Activated naive CD4-positive, alpha-beta T cell treated with Interleukin-2 at 50 U/mL for 16 hours (primary cell): ENCODE measurements at places on chromosomes 6 and 20.

GRCh38 chr20:38179846-38180245, 14.8 kb upstream of the TGM2 start:
- DNase-seq: no peak

DNA sequence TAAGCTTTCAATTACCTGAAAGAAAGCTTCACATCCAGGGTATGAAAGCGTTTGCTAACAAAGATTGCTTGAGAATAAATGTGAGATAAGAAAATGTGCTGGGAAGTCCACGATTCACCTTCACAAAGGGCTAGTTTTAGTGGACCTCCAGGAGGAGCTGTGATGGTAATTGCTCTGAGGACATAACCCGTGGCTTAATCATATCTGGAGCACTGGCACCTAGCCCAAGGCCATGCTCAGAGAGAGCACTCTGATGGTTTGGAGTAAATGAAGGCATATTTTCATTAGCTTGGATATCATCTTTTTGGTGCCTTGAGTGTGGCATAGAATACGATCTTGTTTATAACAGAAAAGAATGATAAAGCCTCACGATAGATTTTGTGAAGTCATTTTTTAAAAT, 46.9 kb upstream of the BACH2 start:
- no peak for DNase-seq

DNA sequence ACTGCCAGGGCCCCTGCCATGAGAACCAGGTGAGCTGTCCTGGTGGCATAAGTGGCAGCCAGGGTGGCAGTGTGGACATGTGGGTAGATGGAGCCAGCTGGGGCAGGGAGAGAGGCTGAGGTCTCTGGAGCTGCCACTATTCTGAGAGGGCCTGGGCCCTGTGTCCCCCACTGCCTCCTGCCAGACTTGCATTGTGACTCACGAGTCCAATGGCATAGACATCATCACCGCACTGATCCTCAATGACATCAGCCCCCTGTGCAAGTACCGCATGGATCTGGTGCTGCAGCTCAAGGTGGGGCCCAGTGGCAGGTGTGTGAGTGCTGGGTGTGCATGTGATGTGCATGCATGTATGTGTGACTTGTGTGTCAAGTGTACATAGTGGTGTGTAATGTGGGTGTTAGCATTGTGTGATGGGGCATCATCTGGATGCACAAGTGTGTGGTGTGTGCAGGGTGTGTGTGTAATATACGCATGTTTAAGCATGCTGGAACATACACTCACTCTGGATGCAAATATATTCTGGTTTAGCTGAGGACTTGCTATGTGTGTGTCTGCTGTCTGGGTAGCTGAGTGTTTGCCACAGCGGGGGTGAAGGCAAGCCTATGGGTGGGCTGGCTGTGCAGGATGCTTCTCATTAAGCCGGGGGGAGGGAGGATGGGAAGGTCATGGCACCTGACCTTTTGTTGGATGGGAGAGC, 25.1 kb downstream of the UQCC2 start:
- no peak for DNase-seq

- DNase-seq: no peak
Observed at GRCh38 chr20:1462001-1462400, 4.6 kb downstream of the NSFL1C start.

DNA sequence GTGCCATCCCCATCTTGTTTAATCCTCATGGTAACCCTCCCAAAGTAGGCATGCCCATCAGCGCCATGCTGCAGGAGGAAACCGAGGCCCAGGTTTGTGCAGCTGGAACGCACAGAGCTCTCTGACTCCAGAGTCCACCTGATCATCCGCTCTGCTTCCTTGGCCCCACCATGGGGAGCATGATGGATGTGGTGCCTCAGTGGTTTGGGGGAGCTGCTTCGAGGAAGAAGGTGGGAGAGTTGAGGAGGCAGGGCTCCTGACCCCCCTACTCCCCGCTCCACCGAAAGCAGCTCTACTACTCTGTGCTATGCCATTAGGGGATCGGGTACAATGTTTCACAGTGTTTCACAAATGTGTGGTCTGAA, 52.2 kb downstream of the TGM2 start:
- DNase-seq: no peak

DNA sequence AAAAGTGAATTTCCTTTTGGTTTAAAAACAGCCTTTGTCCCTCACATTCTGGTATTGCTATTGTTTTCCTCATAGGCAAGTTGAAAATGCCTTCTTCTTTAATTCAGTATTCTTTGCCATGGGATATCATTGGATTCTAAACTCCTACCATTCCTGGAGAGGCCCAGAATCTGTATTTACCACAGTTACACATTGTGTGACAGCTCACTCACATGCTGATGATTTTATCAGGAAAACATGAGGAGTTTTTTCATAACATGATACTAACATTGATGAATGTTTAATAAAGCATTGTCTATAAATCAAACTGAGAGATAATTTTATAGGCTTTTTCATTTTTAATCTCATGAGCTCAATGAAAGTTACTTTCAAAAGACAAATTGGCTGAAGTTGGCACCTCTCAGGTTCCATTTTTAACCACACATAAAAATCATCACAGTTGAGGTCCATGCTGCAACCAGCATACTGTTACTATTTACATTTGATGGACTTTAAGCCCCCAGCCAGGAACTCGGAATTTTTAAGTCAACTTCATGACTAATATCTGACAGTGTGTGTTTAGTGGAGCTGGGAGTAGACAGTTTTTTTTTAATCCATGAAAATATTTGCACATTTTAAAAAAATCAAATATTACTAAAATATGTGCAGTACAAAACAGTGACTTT, 82.8 kb downstream of the FAM83B start:
- no peak for DNase-seq

DNA sequence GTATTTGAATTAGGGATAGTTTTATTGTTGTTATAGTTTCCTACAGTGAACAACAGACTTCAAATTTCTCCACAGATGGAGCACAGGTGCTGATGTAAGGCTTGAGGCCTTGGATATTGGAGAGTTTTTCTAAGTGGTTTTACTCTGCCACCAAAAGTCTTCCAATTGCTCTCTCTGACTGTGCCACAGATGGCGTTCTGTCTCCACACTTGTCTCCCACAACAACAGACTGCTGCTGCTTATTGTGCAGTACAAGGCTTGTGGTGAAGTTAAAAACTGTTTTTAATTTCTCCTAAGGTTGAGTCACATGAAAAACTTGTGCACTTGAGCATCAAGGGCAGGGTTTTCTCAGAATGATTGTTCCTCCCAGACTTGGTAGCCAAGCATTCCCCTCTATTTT, 460.9 kb upstream of the KHDRBS2 start:
- DNase-seq: no peak

DNA sequence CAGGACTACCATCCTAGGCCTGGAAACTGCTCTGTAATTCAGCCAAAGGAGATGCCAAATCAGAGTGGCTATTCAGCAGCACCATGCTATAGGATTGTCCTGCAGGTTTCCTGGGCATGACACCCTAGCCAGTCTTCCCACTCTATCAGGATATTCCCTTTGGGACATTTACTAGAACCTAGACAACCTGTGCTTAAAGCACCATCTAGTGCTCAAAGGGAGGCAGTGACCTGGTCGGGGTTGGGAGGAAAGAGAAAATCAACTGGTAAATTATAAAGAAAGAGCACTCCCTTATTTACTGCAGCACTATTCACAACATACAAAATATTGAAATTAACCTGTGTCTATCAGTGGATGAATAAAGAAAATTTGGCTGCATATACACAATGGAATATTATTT, 67.2 kb upstream of the SMLR1 start:
- DNase-seq: no peak

- DNase-seq: no peak
Observed at GRCh38 chr6:139533573-139534471, 159.4 kb upstream of the CITED2 start.

DNA sequence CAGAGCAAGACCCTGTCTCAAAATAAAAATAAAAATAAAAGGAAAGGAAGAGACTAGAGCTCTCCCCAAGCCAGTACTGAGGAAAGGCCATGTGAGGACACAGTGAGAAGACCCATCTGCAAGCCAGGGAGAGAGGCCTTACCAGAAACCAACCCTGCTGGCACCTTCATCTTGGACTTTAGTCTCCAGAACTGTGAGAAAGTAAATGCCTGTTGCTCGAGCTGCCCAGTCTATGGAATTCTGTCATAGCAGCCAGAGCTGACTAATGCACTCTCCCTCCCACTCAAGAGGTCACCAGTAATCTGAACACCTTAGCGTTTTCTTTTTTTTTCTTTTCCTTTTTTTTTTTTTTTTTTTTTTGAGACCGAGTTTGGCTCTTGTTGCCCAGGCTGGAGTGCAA, 7.3 kb upstream of the PRPH2 start:
- no peak for DNase-seq

- DNase-seq: no peak
Observed at GRCh38 chr6:45195137-45195536, 133.0 kb upstream of the RUNX2 start.

DNA sequence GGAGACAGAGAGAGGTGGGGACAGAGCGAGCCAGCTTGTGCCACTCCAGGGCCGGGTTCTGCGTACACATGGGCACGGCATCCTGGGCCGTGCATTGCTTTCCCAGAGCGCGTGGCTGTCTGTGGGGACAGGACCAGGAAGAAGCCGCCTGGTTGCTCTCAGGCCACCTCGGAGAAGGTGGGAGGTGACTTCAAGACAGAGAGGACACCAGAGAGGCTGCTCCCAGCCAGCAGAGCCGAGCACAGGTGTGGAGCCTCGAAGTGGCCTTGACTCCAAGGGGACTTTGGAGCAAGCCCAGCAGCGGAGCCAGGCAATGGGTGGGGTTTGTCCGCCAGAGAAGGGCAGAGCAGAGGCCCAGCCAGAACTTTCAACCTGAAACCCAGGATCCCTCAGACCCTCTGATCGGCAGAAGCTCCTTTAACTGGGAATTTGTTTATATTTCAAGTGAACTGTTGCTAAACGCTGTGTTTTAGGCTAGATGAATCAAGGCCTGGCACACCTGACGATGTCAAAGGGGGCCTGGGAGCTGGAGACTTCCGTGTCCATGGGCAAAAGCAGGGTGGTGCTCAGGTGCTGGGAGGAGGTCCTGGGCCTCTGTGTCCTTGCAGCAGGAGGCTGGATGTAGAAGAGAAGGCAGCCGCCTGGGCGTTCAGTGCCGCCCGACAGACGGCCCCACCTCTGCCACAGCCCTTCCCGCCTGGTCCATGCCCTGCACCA, 262.1 kb downstream of the DLL1 start:
- no peak for DNase-seq

DNA sequence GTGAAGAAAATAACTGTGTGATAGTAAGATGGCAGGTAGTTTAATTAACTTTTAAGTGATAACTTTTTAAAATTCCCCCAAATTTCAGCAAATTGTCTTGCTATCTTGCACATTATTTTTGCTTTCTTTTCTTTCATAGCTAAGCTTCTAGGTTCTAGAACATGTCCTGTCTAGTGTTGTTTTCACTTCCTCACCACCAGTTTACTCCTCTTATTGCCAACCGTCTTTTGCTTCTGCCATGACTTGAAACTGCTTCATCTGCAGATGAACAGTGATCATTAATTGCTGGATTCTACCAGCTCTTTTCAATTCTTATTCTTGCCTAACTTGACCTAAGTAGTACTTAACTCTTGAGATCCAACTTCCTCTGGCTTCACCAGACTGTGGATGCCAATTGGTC, 137.8 kb downstream of the CENPW start:
- no peak for DNase-seq

DNA sequence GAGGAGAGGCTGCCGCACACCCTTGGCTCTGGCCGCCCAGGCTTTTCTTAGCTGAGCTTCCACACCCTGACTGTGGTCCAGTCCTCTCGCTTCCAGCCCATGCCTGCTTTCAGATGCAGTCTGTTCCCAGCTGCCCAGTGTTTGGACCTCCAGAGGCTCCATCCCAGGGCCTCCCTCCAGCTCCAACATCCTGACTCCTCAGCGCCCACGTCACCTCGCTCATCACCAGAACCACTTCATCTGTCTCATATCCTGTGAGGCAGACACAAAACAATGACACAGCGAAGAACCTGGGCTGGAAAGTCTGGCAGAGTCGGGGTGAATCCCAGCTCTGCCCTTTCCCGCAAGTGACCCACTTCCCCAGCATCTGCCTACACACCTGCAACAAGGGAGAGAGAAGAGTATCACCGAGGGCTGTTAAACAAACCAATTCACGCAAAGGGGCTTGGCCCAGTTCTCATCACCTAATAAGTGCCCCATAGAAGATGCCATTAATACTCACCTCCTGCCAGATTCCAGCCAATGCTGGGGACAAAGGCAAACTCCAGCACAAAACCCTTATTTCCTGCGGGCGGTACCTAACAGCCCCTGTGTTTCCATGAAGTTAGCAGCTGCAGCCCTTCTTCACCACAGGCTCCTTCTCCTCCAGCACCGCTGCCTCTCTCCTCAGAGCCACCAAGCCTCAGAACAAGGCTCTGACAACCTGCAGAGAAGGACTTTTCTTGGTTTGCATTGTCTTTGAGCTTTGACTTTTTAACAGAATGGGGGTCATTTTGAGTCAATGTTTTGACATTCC, 133.4 kb upstream of the CDH4 start:
- no peak for DNase-seq

DNA sequence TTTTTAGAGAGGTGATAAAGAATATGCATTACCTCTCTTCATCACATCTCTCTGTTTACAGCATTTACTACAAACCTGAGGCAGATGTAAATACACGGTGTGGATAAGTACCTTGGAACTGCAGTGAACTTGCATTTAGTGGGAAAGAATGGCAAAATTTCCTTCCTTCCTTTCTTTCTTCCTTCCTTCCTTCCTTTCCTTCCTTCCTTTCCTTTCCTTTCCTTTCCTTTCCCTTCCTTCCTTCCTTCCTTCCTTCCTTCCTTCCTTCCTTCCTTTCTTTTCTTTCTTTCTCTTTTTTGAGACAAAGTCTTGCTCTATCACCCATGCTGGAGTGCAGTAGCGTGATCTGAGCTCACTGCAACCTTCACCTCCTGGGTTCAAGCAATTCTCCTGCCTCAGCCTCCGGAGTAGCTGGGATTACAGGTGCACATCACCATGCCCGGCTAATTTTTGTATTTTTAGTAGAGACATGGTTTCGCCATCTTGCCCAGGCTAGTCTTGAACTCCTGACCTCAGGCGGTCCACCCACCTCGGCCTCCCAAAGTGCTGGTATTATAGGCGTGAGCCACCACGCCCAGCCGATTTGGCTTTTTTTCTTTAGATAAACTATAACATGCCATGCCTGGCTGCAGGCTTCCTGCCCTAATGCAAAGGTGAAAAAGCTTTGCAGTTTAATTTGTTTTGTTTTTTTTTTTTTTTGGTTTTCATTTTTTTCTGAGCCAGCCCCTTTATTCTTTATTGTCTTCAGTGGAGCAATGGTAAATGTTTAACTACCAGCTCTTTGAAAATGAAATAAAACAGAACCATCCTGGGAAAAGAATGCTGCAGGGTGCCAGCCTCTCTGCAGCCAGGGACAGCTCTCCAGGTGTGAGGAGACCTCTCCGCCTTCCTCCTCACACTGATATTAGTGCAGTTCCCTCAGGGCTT, 64.2 kb upstream of the NEDD9 start:
- no peak for DNase-seq
